ENCODE measurements at places on chromosomes 5 and 9. TPM values are rescaled to one million over a fixed set of nuclear protein-coding genes. Genes with fewer than 3 reads are reported as not detected.

DNAJA1 gene
- 238 TPM for total RNA-seq

FOXD4L4 gene
- total RNA-seq = 0.03 TPM

ZNF883 gene
- total RNA-seq = 1.1 TPM

CCDC183 gene
- 0.49 TPM for total RNA-seq

TAL2 gene
- 0.32 TPM for total RNA-seq

CORO2A gene
- total RNA-seq = 0.52 TPM

MYOZ3 gene
- total RNA-seq = not detected

C9orf50 gene
- not detected for total RNA-seq

SOHLH1 gene
- not detected for total RNA-seq

CDKN2B gene
- not detected for total RNA-seq

WDR55 gene
- 28.6 TPM for total RNA-seq

SHISAL2B gene
- total RNA-seq = not detected

ZDHHC11B gene
- total RNA-seq = 1.3 TPM

FAM221B gene
- not detected for total RNA-seq

CMBL gene
- 22.0 TPM for total RNA-seq
